ENCODE measurements at places on chromosomes 4 and X. TPM values are rescaled to one million over a fixed set of nuclear protein-coding genes. Genes with fewer than 3 reads are reported as not detected.
A peak's percentile ranks its signal among the peaks of the same experiment; 100 is the strongest.

DNA sequence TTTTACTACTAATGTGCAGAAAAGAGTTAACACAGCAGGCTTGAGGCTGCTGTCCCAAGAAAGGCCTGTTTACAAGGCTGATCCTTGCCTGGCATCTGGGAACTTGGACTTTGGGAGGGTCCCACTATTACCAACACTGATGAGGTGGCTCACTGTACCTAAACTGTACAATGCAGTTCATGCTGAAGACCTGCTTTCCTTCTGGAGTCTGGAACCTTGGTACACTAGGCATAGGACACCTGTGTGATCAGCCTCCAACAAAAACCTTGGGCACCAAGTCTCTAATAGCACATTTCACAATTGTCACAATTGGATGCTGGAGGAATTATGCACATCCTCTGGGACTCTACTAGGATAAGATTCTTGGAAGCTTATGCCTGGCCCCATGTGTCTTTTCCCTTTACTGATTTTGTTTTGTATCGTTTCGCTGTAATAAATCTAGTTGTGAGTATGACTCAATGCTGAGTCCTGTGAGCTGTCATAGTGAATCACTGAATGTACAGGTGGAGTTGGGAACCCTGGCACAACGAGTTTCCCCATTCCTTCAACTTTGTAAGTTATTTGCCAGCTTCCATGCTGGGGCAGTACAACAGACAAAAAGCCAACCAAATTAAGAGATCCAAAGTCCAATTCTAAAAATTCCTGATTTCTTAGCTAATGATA, 45.9 kb downstream of the TEC start:
- H3K36me3 ChIP-seq, result no peaks in the 10 kb centered on the region
- no peak overlapping the region for H3K27ac ChIP-seq
- H3K27me3 ChIP-seq, result no peaks in the 10 kb centered on the region

DNA sequence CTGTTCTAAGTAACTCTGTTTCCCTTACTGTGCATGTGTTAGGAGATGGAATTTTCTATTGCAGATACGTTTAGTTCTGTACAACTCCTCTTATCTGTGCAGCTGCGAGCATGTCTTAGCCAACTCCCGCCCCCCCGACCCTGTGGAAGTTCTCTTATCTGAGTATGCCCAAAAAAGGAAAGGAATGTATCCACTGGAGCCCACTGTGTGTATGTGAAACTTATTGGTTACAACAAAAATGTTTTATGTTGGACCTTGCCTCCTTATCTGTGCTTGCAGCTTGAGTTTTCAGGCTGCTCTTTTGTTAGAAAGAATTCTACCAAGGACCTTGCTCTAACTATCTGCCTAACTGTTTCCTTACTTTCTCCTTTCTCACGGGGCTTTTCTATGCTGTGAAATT, 24.2 kb upstream of the DCAF8L2 start:
- no peaks in the 10 kb centered on the region for H3K36me3 ChIP-seq
- DNase-seq, result peak; percentile 4
- H3K4me1 ChIP-seq, result no peaks in the 10 kb centered on the region
- no peak overlapping the region for H3K4me3 ChIP-seq

GRCh38 chr4:86675548-86675947, 81.4 kb downstream of the PTPN13 start:
- no peaks in the 10 kb centered on the region for H3K4me1 ChIP-seq
- H3K36me3 ChIP-seq, result no peaks in the 10 kb centered on the region
- H3K4me3 ChIP-seq, result no peak overlapping the region

- peaks cover 33% of the 10 kb centered on the region for H3K4me1 ChIP-seq
- peaks cover 27% of the 10 kb centered on the region for H3K36me3 ChIP-seq
- DNase-seq, result no peak
- H3K27me3 ChIP-seq, result no peaks in the 10 kb centered on the region
- H3K27ac ChIP-seq, result no peak overlapping the region
- H3K4me3 ChIP-seq, result no peak overlapping the region
These were observed 25.0 kb downstream of the COQ2 start for GRCh38 chr4:83259586-83259985.

GRCh38 chr4:112817933-112818593, 181.1 kb downstream of the LARP7 start:
- H3K27ac ChIP-seq, result peak overlapping the region; percentile 39
- peak overlapping the region; percentile 34 for H3K4me3 ChIP-seq
- H3K36me3 ChIP-seq, result no peaks in the 10 kb centered on the region
- peak; percentile 38 for DNase-seq
- no peaks in the 10 kb centered on the region for H3K4me1 ChIP-seq

- H3K27ac ChIP-seq, result peak overlapping the region; percentile 88
- H3K27me3 ChIP-seq, result no peaks in the 10 kb centered on the region
- no peaks in the 10 kb centered on the region for H3K36me3 ChIP-seq
- no peak overlapping the region for H3K4me3 ChIP-seq
- H3K4me1 ChIP-seq, result peaks cover 6% of the 10 kb centered on the region
These were observed 20.9 kb upstream of the MTM1 start for GRCh38 chrX:150547375-150548115.

GRCh38 chr4:118034053-118034785, at the start of gene NDST3:
Gene NDST3 (plus strand): TSS chr4:118034486. CDS start chr4:118053911, 19,425 bp downstream.
- no peaks in the 10 kb centered on the region for H3K4me1 ChIP-seq
- no peaks in the 10 kb centered on the region for H3K36me3 ChIP-seq
- H3K27me3 ChIP-seq, result peaks cover 10% of the 10 kb centered on the region
- H3K27ac ChIP-seq, result no peak within 1 kb of the TSS
- peak within 1 kb of the TSS; percentile 45 for H3K4me3 ChIP-seq
- DNase-seq, result no peak

DNA sequence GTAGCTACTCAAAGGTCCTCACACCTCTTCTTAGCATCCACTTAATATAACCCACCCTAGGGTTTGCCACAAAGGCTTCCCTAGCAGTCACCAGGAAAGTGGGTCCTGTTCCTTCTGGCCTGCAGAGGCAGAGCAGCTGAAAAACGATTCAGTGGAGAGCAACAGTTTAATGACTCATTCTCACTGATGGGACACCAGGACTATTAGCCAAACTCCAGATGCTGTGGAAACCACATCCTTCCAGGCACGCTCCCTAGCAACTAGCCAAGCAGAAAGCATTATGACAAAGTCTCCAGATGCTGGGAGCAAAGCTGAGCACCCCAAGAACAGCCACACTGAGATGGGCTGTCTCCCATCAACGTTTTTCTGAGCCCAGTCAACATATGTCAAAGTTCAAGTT, 30.3 kb upstream of the UTP14A start:
- H3K36me3 ChIP-seq, result no peaks in the 10 kb centered on the region
- H3K27me3 ChIP-seq, result no peaks in the 10 kb centered on the region
- no peak for DNase-seq
- H3K4me3 ChIP-seq, result no peak overlapping the region

- no peaks in the 10 kb centered on the region for H3K27me3 ChIP-seq
- peaks cover 14% of the 10 kb centered on the region for H3K4me1 ChIP-seq
- no peak for DNase-seq
- no peaks in the 10 kb centered on the region for H3K36me3 ChIP-seq
These were observed 6.4 kb upstream of the UBA1 start for GRCh38 chrX:47187106-47187677.

DNA sequence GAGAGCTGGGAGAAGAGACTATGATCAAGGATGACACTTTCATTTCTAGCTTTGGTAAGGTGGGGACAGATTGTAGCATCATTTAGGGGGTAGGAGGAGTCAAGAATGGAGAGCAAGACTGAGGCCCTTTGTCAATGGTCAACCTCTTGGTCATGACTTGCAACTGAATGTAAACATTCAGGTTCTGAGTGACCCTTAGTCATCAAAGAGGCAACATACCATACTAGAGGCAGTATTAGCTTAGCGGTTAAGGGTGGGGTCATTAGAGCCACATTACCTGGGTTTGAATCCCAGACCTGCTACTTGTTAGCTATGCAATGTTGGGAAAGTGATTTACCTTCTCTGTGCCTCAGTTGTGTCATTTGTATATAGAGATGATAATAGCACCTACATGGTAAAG, 76.5 kb downstream of the MED28 start:
- H3K4me1 ChIP-seq, result no peaks in the 10 kb centered on the region
- no peak overlapping the region for H3K4me3 ChIP-seq
- no peak for DNase-seq
- H3K36me3 ChIP-seq, result no peaks in the 10 kb centered on the region

GRCh38 chr4:176927664-176928063, 134.9 kb upstream of the VEGFC start:
- H3K27me3 ChIP-seq, result no peaks in the 10 kb centered on the region
- H3K4me3 ChIP-seq, result no peak overlapping the region
- no peak for DNase-seq
- no peaks in the 10 kb centered on the region for H3K36me3 ChIP-seq
- no peak overlapping the region for H3K27ac ChIP-seq
- H3K4me1 ChIP-seq, result no peaks in the 10 kb centered on the region

Gene HPGD
- 2.5 TPM for total RNA-seq

Gene KIAA1210
- not detected for total RNA-seq

Gene MAGEA11
- not detected for total RNA-seq

Gene GYG2
- 0.44 TPM for total RNA-seq

Gene VCX2
- not detected for total RNA-seq

Gene TLR10
- 0.10 TPM for total RNA-seq

Gene MGAT4D
- not detected for total RNA-seq

Gene NAP1L5
- 7.5 TPM for total RNA-seq

Gene MAGEA3
- total RNA-seq, result not detected

Measured in heart right ventricle (tissue), 16 donors.